ENCODE measurements at places on chromosomes 7 and 10.
A peak's percentile ranks its signal among the peaks of the same experiment; 100 is the strongest.

GRCh38 chr7:45180084-45180986 lies 22.7 kb downstream of the RAMP3 start:
- DNase-seq = no peak
- no peaks in the 10 kb centered on the region for H3K27me3 ChIP-seq
- H3K4me1 ChIP-seq = no peaks in the 10 kb centered on the region
- H3K4me3 ChIP-seq = no peak overlapping the region
- no peak overlapping the region for H3K27ac ChIP-seq

- DNase-seq = no peak
- no peaks in the 10 kb centered on the region for H3K4me1 ChIP-seq
- no peak overlapping the region for H3K27ac ChIP-seq
- H3K4me3 ChIP-seq = no peak overlapping the region
Observed at GRCh38 chr7:126702242-126703016, 550.3 kb downstream of the GRM8 start.

GRCh38 chr7:18003286-18003994 lies 24.2 kb downstream of the PRPS1L1 start:
- H3K4me1 ChIP-seq = no peaks in the 10 kb centered on the region
- H3K27ac ChIP-seq = no peak overlapping the region
- no peak overlapping the region for H3K4me3 ChIP-seq
- no peaks in the 10 kb centered on the region for H3K36me3 ChIP-seq
- DNase-seq = no peak

- peaks cover 6% of the 10 kb centered on the region for H3K4me1 ChIP-seq
- H3K4me3 ChIP-seq = no peak overlapping the region
- peaks cover 4% of the 10 kb centered on the region for H3K36me3 ChIP-seq
Observed at GRCh38 chr7:56048245-56048644, 3.0 kb downstream of the PSPH start.

GRCh38 chr7:15315678-15316077 lies 246.1 kb downstream of the AGMO start:
- no peak overlapping the region for H3K4me3 ChIP-seq
- no peaks in the 10 kb centered on the region for H3K36me3 ChIP-seq
- no peaks in the 10 kb centered on the region for H3K4me1 ChIP-seq
- no peaks in the 10 kb centered on the region for H3K27me3 ChIP-seq
- H3K27ac ChIP-seq = no peak overlapping the region

DNA sequence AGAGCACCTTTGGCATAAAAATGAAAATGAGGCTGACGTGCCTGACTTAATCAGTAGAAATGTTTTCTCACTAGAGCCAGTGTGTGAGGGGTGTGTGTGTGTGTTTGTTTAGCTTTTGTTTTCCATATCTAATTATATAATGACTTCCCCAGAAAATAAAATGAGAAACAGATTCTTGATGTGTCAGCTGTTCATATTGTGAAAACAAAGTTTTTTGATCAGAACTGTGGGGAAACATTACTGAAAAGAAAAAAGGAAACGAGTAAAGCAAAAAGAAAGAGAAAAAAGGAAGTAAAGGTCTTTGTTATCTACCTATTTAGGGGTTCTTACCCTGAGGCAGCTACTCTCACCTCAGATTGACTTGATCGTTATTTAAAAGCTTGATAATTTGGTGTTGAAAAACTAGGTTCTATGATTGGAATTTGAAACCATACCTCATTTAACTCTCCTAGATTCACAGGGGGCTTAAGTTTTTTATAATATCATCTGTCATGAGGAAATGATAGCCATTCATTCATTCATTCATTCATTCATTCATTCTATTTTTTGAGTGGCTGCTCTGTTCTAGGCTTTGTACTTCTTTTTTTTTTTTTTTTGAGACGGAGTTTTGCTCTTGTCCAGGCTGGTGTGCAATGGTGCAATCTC lies 58.0 kb downstream of the CREM start:
- H3K27ac ChIP-seq = no peak overlapping the region
- H3K4me3 ChIP-seq = no peak overlapping the region
- DNase-seq = no peak
- H3K4me1 ChIP-seq = no peaks in the 10 kb centered on the region
- no peaks in the 10 kb centered on the region for H3K36me3 ChIP-seq

- H3K27ac ChIP-seq = no peak overlapping the region
- H3K4me3 ChIP-seq = no peak overlapping the region
- no peaks in the 10 kb centered on the region for H3K27me3 ChIP-seq
- DNase-seq = no peak
Observed at GRCh38 chr7:105688617-105689016, 107.3 kb upstream of the EFCAB10 start.

- H3K4me3 ChIP-seq = no peak overlapping the region
- no peaks in the 10 kb centered on the region for H3K36me3 ChIP-seq
- DNase-seq = no peak
- H3K27ac ChIP-seq = no peak overlapping the region
- H3K4me1 ChIP-seq = no peaks in the 10 kb centered on the region
Observed at GRCh38 chr10:23478570-23478969, 39.7 kb downstream of the OTUD1 start.

- H3K27me3 ChIP-seq = no peaks in the 10 kb centered on the region
- no peak for DNase-seq
- H3K36me3 ChIP-seq = no peaks in the 10 kb centered on the region
- no peaks in the 10 kb centered on the region for H3K4me1 ChIP-seq
- H3K4me3 ChIP-seq = no peak overlapping the region
- no peak overlapping the region for H3K27ac ChIP-seq
Observed at GRCh38 chr7:78057571-78057970, 259.0 kb downstream of the PHTF2 start.

DNA sequence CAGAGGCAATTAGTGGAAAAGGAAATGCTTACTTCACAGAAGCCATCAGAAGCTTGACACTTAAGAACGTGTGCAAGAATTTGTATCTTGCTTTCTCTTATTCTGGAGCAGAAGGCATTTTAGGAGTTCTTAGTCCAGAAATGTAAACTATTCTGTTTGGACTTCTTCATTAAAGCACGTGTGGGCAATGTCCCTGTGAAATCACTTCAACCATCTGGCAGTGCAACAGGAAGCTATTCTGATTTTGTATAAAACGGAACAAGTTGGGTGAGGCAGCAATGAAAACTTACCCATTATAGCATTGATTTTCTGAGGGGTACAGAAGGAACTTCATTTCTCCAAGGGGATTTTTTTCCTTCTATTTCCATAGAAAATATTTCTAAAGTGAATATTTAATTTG lies 21.3 kb upstream of the ARHGAP21 start:
- H3K27ac ChIP-seq = no peak overlapping the region
- no peaks in the 10 kb centered on the region for H3K27me3 ChIP-seq
- DNase-seq = no peak
- no peaks in the 10 kb centered on the region for H3K4me1 ChIP-seq

- DNase-seq = no peak
- no peaks in the 10 kb centered on the region for H3K4me1 ChIP-seq
- H3K4me3 ChIP-seq = no peak overlapping the region
- no peaks in the 10 kb centered on the region for H3K27me3 ChIP-seq
- H3K27ac ChIP-seq = no peak overlapping the region
Observed at GRCh38 chr7:22633286-22633953, 93.6 kb upstream of the IL6 start.

- H3K4me1 ChIP-seq = peaks cover 3% of the 10 kb centered on the region
- no peaks in the 10 kb centered on the region for H3K36me3 ChIP-seq
- H3K4me3 ChIP-seq = no peak overlapping the region
- H3K27me3 ChIP-seq = no peaks in the 10 kb centered on the region
- H3K27ac ChIP-seq = no peak overlapping the region
- no peak for DNase-seq
Observed at GRCh38 chr7:95432606-95433005, 2.2 kb downstream of the PON2 start.

- H3K4me1 ChIP-seq = no peaks in the 10 kb centered on the region
- H3K27me3 ChIP-seq = no peaks in the 10 kb centered on the region
- no peak overlapping the region for H3K27ac ChIP-seq
- no peaks in the 10 kb centered on the region for H3K36me3 ChIP-seq
- no peak overlapping the region for H3K4me3 ChIP-seq
- no peak for DNase-seq
Observed at GRCh38 chr7:101031082-101031481, 11.2 kb downstream of the MUC17 start.

GRCh38 chr7:155090684-155091083 lies 20.6 kb downstream of the HTR5A start:
- no peak for DNase-seq
- no peak overlapping the region for H3K4me3 ChIP-seq
- no peaks in the 10 kb centered on the region for H3K4me1 ChIP-seq
- no peaks in the 10 kb centered on the region for H3K36me3 ChIP-seq
- H3K27ac ChIP-seq = no peak overlapping the region

GRCh38 chr10:32349968-32350738 lies 3.2 kb upstream of the EPC1 start:
- H3K27ac ChIP-seq = no peak overlapping the region
- H3K4me1 ChIP-seq = peaks cover 34% of the 10 kb centered on the region
- no peaks in the 10 kb centered on the region for H3K36me3 ChIP-seq
- H3K4me3 ChIP-seq = no peak overlapping the region
- no peaks in the 10 kb centered on the region for H3K27me3 ChIP-seq
- no peak for DNase-seq

DNA sequence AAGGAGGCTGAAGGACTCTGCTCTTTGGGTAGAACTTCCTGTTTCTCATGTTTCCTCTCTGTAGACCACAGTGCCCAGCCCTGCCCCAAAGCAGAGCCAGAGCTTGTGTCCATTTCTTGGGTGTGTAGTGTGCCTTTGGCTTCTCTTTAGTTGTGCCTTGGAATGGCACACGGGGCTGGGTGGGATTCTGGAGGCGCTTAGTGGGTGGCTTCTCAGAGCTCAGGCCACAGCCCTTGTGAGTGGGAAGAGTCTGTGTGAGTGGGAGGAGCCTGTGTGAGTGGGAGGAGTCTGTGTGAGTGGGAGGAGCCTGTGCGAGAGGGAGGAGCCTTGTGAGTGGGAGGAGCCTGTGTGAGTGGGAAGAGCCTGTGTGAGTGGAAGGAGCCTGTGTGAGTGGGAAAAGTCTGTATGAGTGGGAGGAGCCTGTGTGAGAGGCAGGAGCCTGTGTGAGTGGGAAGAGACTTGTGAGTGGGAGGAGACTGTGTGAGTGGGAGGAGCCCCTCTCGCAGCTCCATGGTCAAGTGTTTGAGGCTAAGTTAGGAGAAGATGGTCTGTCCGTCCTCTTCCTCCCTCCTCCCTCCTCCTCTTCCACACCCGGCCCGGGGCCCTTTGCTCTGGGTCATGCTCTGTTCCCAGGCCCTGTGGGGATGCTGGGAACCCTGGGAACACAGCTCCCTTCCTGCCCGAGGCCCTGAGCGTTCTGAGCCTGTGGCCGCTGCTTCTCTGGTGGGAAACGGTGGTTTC lies 153.0 kb downstream of the GRK5 start:
- DNase-seq = peak; percentile 14
- no peaks in the 10 kb centered on the region for H3K36me3 ChIP-seq
- no peak overlapping the region for H3K4me3 ChIP-seq
- no peaks in the 10 kb centered on the region for H3K4me1 ChIP-seq
- H3K27ac ChIP-seq = no peak overlapping the region

- DNase-seq = no peak
- no peak overlapping the region for H3K27ac ChIP-seq
- no peaks in the 10 kb centered on the region for H3K4me1 ChIP-seq
- no peaks in the 10 kb centered on the region for H3K27me3 ChIP-seq
- no peaks in the 10 kb centered on the region for H3K36me3 ChIP-seq
- no peak overlapping the region for H3K4me3 ChIP-seq
Observed at GRCh38 chr7:131255242-131255641, 72.4 kb upstream of the MKLN1 start.

GRCh38 chr10:53904506-53905241 lies 896.4 kb downstream of the PCDH15 start:
- no peaks in the 10 kb centered on the region for H3K36me3 ChIP-seq
- H3K4me1 ChIP-seq = no peaks in the 10 kb centered on the region
- H3K27ac ChIP-seq = no peak overlapping the region
- H3K27me3 ChIP-seq = no peaks in the 10 kb centered on the region

GRCh38 chr10:78028438-78029268 lies 662 bp downstream of the POLR3A start:
- H3K36me3 ChIP-seq = peaks cover 9% of the 10 kb centered on the region
- H3K4me1 ChIP-seq = peaks cover 9% of the 10 kb centered on the region
- peak overlapping the region; percentile 99 for H3K4me3 ChIP-seq

- H3K4me1 ChIP-seq = peaks cover 21% of the 10 kb centered on the region
- H3K27me3 ChIP-seq = no peaks in the 10 kb centered on the region
- DNase-seq = peak; percentile 15
- H3K4me3 ChIP-seq = peak overlapping the region; percentile 83
- peak overlapping the region; percentile 91 for H3K27ac ChIP-seq
Observed at GRCh38 chr7:150406312-150406566, 27.1 kb downstream of the ZNF775 start.

GRCh38 chr7:90595342-90595800 lies 750 bp upstream of the CDK14 start:
- DNase-seq = no peak
- no peaks in the 10 kb centered on the region for H3K36me3 ChIP-seq
- no peaks in the 10 kb centered on the region for H3K4me1 ChIP-seq
- H3K27ac ChIP-seq = no peak overlapping the region
- no peak overlapping the region for H3K4me3 ChIP-seq

GRCh38 chr7:19121977-19122588 lies 4.6 kb upstream of the TWIST1 start:
- no peak overlapping the region for H3K4me3 ChIP-seq
- no peaks in the 10 kb centered on the region for H3K27me3 ChIP-seq
- no peaks in the 10 kb centered on the region for H3K4me1 ChIP-seq
- no peak for DNase-seq
- H3K27ac ChIP-seq = no peak overlapping the region
- H3K36me3 ChIP-seq = no peaks in the 10 kb centered on the region

DNA sequence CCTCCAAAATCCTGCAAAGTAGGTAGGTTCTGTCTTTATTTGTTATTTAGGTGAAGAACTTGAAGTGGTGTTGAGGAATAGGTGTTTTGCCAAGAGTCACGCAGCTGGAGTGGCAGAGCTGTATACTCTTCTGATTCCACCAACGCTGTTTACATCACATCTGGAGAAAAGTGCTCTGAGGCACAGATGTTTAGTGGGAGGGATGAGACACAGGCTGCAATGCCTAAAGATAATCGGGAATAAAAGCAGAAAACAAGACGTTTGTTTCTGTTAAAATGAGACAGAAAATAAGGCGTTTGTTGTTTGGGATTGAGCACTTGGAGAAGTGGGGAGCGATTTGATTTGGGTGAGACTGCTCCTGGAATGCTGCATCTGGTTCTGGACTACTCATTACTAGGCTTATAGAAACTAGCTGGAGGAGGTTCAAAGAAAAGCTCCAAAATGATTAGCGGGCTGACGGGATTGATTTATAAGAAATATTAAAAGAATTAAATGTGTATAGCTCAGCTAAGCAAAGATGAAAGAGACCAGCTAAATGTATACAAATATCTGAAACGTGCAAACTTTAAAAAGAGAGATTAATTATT lies 54.3 kb downstream of the TRUB1 start:
- no peaks in the 10 kb centered on the region for H3K27me3 ChIP-seq
- H3K4me1 ChIP-seq = no peaks in the 10 kb centered on the region
- no peak overlapping the region for H3K27ac ChIP-seq
- H3K4me3 ChIP-seq = no peak overlapping the region
- DNase-seq = no peak

Measured in naive thymus-derived CD4-positive, alpha-beta T cell (primary cell).